ENCODE measurements at places on chromosomes 4 and X.

DNA sequence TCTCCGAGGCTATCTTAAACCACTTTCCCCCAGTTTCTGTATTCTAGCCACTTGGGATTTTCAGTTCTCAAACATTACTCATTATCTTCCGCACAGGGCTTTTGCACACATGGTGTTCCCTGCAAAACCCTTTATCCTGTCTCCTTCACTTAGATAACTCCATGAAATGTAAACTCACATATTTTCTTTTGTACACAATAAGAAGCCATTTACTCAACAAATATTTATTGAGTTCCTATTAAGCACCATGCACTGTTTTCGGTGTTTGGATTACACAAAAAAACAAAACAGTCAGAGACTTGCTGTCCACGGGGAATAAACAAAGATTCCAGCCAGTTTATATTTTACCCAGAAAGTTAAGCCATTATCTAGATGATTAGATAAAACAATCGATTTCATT lies 42.5 kb upstream of the UNC5C start:
- no peak for DNase-seq

DNA sequence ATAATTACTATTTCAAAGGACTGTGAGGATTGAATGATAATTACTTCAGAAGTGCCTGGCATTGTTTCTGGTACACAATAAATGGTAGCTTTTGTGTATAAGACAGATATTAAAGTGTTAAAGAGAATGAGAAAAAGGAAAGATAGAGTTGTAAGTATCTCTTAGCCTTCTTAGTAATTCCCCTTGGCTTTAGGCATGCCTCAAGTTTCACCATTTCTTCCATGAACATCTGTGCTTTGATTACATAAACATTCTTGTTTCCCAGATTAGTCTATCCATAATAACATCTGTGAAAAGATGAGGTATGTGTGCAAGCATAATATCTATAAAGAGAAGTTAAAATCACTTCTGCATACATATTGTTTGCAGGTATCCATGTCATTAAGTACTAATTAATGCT lies 230.9 kb upstream of the TEX13A start:
- DNase-seq: no peak

GRCh38 chr4:56665781-56666180 lies 15.3 kb downstream of the HOPX start:
- DNase-seq: no peak

- no peak for DNase-seq
Observed at GRCh38 chr4:147620315-147620714, 3.1 kb downstream of the TMEM184C start.

DNA sequence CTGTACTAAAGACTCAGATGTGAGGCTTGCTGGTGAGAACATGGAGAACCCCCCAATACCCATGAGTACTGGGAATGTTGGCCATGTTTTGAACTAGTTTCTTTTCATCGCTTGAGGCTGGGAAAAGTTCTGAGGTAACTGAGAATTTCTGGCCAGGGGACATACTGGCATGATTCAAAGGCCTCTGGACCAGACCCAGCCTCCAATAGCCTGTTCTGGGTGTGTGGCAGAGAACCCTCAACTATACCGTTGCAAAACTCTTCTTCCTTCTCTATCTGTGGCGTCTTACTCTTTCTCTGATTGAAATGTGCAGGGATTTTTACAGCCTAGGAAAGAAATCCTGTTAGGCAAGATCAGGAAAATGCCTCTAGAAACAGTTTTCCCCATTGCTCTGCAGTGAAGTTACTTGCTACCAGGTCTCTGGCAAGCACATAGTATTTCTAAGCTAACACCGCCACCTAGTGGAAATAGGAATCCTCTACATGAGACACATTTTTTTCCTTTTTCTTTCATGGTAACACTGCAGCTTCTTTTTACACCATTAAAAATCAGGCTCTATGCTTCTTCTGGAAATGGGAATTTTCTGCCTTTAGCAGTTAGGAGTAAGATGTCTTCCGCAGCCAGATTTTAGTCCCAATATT lies 170.7 kb upstream of the ZCCHC13 start:
- DNase-seq: no peak

DNA sequence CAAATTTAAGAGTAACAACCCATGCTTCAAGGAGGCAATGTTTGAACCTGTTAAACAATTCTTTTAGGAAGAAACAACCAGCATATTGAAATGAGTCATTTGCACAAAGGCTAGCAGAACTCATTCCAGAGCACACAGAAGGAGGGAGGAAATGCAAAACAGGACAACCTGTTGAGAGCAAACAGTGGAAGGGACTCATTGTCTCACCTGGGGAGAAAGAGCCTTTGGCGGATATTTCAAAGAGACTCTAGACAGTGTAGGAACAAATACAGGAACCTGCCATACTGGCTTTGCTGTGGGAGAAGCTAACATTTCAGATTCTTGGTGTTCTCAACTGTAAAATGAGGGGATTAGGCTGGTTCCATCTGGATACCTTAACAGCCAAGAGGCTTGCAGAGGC lies 14.8 kb upstream of the RASGEF1B start:
- no peak for DNase-seq
